Activated B cell treated with CpG ODN at 0.5 μM for 24 hours (primary cell): ENCODE measurements at places on chromosomes 16 and 17.

DNA sequence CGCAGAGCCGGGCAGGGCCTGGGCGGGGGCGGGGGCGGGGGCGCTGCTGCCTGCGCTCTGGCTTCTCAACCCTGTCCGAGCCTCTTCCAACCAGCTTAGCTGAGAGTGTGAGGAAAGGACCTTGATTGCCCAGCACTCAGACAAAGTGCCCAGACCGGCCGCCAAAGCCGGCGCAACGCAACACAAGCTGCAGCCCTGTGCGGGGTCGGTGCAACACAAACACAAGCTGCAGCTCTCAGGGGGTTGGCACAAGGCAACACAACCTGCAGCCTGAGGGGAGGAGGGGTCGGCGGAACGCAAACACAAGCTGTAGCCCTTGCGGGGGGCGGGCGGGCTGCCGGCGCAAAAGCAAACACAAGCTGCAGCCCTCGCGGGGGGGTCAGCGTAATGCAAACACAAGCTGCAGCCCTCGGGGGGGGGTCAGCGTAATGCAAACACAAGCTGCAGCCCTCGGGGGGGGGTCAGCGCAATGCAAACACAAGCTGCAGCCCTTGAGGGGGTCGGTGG is 60.0 kb downstream of the KLHDC4 start:
- DNase-seq: no peak

DNA sequence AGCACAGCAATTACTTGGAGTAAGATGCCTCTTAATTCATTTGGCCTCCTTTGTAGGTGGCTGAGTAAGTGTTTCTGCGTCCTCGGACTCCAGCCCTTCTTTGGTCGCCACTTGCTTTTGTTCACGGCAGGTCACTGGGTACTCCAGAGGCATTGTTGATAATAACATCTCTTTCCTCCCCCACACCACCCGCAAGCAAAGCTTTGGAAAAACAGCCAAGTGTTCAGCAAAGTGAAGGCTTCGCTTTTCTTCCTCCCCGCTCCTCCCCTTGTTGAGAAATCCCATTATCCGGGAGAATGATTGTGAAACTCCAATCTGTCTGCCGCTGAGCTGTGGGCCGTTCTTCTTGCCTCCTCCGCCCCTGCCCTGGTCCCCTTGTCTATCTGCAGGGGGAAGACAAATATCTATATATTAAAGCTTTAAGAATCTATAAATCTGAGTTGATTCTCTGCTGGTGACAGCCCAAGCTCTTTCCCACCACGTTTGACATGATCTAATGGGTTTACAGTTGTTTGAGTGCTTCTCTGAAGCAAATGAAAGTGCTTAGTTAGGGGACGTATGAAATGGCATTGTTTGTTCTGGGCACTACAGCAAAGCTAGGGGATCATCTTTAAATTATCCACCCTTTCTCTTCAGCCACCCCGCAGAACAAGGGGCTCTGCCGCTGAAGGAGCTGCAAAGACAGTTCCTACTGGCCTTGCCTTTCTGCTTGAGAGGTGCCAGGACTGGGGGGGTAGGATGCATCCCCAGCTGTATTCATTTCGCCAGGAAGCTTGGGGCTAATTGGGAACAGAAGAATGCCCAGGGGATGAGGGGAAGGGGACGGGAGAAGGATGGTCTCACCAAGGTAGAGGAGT is 167.1 kb downstream of the CCDC182 start:
- DNase-seq: no peak

DNA sequence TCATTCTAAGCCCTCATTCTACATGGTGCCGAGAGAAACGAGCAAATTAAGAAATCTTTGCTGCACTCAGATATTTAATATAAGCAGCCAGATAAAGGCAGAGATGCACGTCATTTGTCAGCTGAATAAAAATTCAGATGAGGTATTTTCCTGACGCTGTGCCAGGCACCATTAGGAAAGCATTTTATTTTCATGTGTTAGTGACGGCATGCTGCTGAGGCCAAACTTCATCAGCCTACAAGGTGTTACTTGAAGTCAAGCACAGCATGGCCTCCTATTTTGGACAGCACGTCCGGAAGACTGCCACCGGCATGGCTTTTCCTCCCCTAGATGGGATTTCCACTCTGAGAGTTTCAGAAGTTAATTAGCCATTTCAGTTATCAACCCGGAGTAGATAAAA is 70.3 kb downstream of the IRX3 start:
- DNase-seq: no peak

DNA sequence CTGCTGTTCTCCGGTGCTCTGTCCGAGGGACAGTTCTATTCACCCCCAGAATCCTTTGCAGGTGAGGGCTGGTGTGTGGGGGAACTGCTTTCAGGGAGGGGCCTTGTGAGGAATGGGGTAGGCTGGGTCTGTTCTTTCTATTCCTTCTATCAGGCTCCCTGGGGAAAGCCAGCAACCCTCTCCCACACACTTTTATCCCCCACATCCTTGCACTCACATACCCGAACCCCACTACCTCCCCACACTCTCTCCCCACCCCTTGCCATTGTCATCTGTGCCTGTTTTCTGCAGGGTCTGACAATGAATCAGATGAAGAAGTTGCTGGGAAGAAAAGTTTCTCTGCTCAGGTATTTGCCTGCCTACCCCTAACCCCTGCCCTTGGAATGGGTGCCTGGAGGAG is 6.4 kb upstream of the TCAP start:
- no peak for DNase-seq

DNA sequence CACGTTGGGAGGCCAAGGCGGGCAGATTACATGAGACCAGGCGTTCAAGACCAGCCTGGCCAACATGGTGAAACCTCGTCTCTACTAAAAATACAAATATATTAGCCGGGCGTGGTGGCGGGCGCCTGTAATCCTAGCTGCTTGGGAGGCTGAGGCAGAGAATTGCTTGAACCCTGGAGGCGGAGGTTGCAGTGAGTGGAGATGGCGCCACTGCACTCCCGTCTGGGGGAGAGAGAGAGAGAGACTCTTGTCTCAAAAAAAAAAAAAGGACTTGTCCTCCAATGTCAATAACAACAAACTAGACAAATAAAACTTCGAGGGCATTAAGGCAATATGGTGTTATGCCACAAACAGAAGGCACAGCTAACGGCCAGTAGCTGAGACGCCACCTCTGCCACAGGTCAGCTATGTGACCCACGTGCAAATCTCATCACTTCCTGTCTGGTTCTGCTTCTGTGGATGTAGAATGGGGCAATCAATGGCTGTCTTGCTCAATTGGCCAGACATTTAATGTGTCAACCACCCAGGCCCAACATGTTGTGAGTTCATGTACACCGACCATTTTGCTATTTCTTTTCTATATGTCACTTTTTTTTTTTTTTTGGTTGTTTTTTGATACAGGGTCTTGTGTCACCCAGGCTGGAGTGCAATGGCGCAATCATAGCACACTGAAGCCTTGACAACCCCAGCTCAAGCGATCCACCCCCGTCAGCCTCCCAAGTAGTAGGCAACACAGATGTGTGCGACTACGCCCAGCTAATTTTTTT is 834 bp upstream of the TXNDC11 start:
- DNase-seq: no peak

GRCh38 chr17:33056399-33057146 is 64.9 kb downstream of the SPACA3 start:
- no peak for DNase-seq

- peak; percentile 13 for DNase-seq
Measured at GRCh38 chr17:83203472-83204221, 124.2 kb downstream of the METRNL start.

DNA sequence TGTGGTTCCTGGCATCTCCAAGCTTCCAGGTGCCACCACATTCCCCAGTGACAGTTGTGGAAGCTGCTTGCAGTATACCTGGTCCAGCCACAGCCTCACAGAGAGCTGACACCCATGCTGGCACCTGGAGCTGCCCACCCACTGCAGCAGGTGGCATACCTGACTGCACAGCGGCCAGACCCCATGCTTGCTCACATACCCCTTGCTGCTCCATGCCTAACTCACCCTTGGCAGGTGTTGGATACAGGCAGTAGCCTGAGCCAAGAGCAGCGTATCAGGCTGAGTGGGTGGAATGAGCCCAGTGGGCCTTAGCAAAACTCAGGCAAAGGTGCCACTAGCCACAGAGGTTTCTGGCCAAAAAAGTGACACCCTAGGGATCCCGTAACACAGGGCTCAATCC is 232.3 kb downstream of the CEP112 start:
- no peak for DNase-seq

DNA sequence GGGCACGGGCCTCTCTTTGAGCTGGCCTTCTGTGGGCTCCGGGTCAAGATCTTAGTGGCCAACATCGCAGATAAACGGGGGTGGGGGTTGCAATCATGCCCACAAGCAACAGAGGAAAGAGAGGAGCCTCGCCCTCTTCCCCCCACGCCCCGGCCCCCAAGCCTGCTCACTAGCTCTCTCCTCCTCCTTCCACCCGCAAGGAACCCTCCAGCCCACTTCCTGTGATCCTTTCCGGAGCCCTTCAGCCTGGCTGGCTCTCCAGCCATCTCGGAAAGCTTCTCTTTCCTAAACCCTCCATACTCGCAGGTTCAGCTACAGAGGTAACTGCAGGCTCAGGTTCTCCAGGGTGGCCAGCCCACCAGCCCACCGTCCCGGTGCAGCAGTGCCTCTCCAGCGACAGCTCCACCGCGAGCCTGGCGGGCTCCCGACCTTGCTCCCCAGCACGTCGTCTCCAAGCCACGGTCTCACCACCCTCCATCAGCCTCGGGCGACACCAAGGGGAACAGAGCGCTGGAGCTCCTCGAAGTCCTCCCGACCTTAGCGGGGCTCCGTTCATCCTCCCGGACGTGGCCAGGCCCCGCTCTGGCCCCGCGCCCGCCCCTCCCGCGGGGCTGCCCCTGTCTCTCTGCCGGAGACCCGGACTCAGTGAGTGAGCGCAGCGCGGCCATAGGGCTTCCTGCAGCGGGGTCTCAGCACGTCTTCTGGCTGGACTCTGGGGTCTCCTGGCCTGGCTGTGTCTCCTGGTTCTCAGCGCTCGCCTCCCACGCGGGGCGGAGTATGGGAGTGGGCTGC is 12.9 kb upstream of the ODF4 start:
- peak; percentile 24 for DNase-seq

- DNase-seq: no peak
Measured at GRCh38 chr16:11181899-11182279, 74.1 kb downstream of the SOCS1 start.

GRCh38 chr16:29760567-29761279 is 14.9 kb upstream of the C16orf54 start:
- DNase-seq: no peak

GRCh38 chr17:64037802-64038201 is 17.4 kb upstream of the ICAM2 start:
- DNase-seq: no peak

- DNase-seq: no peak
Measured at GRCh38 chr16:11752856-11753255, 10.2 kb upstream of the TXNDC11 start.

- no peak for DNase-seq
Measured at GRCh38 chr17:31604936-31605335, 213.5 kb downstream of the RAB11FIP4 start.

DNA sequence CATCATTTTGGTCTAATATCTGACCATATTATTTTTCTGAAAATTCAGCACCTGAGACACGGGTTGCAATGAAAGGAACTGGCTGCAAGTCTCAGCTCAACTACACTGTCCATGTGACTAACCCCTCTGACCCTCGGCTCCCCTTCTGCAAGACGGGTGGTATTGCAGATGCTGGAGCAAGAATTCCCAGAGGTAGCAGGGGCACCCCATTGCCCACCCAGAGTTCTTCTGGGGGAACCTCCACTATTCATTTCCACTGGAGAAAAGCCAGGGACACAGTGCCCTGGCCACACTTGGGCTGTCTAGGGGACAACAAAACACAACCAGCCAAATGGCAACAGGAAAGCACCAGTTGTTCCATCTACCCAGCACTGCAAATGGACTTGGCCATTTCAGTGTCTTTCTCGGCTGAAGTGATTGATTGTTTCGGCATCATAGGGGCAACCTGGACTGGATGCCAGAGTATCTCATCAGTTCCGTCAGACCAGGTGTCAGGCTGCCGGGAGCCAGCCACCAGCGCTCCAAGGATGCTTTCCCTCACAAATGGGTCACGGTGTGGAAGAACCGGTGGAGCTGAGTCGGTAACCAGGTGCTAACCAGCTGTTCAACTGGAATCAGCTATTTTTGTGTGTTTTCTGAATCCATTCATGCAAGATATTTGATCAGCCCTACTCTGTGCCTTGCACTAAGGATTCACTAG is 58.1 kb downstream of the C16orf78 start:
- no peak for DNase-seq

GRCh38 chr17:7112510-7113108 is 2.0 kb downstream of the ASGR2 start:
- no peak for DNase-seq

GRCh38 chr16:30397776-30398660 is 2.8 kb downstream of the ZNF48 start:
- no peak for DNase-seq
